ENCODE measurements at places on chromosomes 11 and 22.

DNA sequence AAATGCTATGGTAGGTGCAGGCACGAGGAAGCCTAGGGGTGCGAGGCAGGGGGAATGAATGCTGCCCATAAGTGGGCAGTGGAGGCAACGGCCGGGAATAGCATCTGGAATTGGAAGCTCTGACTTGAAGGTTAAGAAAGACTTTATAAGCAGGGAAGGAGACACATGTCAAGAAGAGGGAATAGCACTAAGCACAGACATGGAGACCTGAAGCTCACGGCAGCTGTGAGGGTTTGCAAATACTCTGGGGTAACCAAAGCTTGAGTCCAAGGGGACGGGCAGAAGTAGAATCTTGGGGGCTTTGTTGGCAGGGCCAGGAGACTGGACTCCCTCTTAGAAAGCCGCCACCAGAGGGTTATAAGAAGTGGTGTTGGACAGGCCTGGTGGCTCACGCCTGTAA lies 112.6 kb downstream of the CEP164 start:
- DNase-seq = no peak

DNA sequence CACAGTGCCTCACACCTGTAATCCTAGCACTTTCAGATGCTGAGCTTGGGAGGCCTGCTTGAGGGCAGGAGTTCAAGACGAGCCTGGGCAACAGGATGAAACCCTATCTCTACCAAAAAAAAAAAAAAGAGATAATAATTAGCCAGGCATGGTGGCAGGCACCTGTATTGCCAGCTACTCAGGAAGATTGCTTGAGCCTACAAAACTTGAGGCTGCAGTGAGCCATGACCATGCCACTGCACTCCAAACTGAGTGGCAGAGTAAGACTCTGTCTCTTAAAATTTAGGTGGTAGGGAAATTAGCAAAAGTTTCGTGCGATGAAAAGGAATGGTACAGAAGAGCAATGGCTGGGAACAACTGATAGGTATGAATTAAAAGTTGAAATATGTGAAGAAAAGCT lies 18.0 kb downstream of the ST13 start:
- no peak for DNase-seq

- no peak for DNase-seq
Observed at GRCh38 chr11:32186118-32186517, 95.2 kb downstream of the RCN1 start.

GRCh38 chr11:128481135-128481534 lies 106.2 kb downstream of the ETS1 start:
- DNase-seq = no peak

GRCh38 chr11:88250566-88251242 lies 75.5 kb upstream of the RAB38 start:
- DNase-seq = no peak

DNA sequence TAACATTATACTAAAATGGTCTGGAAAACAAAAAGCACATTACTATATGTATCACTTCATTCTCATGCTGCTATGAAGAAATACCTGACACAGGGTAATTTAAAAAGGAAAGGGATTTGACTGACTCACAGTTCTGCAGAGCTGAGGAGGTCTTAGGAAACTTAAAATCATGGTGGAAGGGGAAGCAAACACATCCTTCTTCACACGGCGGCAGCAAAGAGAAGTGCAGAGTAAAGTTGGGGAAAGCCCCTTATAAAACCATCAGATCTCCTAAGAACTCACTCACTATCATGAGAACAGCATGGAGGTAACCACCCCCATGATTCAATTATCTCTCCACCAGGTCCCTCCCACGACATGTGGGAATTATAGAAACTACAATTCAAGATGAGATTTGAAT lies 60.0 kb downstream of the FAM181B start:
- DNase-seq = no peak

DNA sequence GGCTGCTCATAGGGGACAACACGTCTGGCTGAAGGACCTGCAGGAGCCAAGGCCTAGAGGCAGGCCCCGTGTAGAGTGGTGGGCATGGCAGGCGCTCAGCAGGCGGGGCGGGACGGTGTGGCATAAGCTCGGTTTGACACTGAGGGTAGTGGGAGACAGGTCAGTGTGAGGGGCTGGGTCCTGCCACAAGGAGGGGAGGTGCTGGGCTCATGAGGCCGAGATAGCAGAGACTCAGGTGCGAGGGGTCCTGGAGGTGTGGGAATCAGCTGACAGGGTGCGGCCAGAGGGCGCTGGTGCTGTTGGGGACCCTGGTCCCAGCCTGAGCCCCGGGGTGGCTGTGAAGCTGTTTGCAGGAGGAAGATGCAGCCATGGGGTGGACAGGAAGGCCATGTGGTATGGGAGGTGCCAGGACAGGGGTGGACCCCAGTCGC lies 6.7 kb downstream of the SLC22A12 start:
- DNase-seq = no peak

- DNase-seq = no peak
Observed at GRCh38 chr11:71339396-71339881, 87.1 kb upstream of the SHANK2 start.

DNA sequence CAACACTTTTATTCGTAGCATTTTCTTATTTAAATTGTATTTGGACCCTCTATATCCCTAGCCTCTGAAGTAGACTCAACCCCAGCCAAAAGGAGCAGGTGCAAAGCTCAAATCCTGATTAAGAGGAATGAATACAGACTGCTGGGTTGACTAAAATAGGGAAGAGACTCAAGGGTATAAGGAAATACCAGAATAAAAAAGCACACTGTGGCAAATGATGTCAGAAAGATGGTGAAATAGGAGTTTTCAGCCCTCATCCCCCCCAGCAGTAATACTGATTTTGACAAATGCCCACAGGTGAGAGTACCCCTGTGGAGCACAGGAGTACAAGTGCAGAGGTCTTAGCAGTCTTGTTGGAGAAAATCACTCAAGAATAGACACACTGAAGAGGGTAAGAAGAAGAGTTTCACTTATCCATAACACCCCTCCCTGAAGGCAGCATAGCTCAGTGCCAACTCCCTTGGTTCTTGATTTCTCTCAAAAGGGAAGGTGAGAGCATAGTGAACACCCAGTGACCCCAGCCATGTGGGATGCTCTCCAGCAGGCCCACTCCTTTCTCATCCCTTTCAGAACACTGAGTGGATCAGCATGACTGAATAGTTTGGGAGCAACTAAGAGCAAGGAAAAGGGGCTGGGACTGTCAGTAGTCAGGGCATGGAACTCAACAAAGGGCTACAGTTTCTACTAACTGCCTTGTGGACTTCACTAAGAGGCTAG lies 71.7 kb downstream of the TBC1D22A start:
- no peak for DNase-seq

- no peak for DNase-seq
Observed at GRCh38 chr11:20155683-20156279, 4.5 kb downstream of the DBX1 start.

- no peak for DNase-seq
Observed at GRCh38 chr22:32589007-32589406, 114.4 kb downstream of the FBXO7 start.

DNA sequence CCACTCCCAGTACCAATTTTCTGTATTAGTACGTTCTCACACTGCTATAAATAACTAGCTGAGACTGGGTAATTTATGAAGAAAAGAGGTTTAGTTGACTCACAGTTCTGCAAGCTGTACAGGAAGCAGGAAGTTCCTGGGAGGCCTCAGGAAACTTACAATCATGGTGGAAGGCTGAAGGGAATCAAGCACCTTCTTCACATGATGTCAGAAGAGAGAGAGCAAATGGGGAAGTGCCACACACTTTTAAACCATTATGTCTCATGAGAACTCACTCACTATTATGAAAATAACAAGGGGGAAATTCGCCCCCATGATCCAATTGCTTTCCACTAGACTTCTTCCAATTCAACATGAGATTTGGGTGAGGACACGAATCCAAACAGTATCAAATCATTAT lies 271.4 kb downstream of the ETS1 start:
- no peak for DNase-seq

- no peak for DNase-seq
Observed at GRCh38 chr11:76944225-76944624, 83.5 kb downstream of the ACER3 start.

GRCh38 chr11:1317432-1317831 lies 8.0 kb upstream of the TOLLIP start:
- no peak for DNase-seq

DNA sequence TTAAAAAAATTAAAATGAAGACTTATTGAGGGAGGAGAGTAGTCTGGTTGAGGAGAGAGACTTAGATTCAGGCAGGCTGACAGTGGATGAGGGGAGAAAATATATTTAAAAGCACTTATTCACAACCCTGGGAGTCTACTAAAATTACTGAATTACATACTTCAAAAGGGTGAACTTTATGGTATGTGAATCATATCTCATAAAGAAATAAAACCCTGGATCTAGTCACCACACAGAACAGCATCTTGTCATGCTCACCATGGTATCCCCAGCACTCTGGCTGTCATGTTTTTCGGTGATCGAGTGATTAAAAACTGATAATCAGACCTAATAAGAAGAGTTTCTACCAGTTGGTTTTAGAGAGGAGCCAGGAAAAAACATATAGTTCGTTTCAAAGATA lies 11.0 kb downstream of the TEAD1 start:
- DNase-seq = no peak

- no peak for DNase-seq
Observed at GRCh38 chr11:17171916-17172315, 35.9 kb downstream of the PIK3C2A start.

DNA sequence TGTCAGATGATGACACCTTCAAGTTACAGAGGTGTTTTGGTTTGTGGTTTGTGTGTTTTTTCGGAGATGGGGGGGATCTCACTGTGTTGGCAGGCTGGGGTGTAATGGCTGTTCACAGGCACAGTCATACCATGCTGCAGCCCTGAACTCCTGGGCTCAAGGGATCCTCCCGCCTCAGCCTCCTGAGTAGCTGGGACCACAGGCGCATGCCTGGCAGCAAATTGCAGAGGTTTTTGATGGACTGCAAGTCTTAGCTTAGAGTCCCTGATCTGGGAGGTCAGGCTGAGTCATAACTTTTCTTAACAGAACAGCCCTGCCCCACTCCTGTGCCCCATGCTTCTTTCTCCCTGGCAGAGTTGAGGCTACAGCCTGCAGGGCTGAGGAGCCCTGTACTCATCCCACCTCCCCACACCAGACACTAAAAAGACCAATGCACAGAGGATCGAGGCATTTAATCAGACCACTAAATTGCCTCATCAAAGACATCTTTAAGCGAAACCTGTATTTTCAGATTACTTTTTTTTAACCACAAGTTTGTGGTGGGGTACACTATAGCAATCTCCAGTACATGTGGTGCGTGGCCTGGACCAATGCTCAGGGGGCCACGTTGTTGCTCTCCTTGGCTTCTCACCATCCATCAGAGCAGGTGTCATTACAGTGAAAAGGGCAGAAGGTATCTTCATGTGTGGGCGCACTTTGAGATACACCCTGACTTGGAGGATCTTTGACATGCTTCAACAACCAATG lies 17.1 kb upstream of the ADORA2A start:
- no peak for DNase-seq
